Fibroblast of lung (primary cell): ENCODE measurements at places on chromosomes 7 and 10.

DNA sequence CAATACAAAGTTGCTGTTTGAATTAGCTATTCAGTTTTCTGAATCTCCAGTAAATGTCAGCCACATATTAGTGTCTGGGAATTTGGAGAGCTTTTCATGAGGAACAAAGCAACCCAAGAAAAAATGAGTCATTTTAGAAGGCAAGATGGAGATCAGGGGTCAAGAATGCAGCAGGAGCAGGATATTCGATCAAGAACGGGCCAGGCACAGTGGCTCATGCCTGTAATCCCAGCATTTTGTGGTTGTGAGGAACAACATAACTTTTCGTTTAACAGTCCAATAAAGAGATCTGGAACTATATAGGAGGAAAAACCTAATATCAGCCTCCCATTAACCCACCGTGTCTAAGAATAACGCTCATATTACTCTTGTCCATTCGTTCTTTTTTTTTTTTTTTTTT is 600.5 kb downstream of the MAGI2 start:
- H3K27ac ChIP-seq, result no peak overlapping the region
- no peaks in the 10 kb centered on the region for H3K36me3 ChIP-seq
- peak; percentile 11 for DNase-seq
- no peaks in the 10 kb centered on the region for H3K27me3 ChIP-seq
- H3K4me3 ChIP-seq, result no peak overlapping the region
- no peaks in the 10 kb centered on the region for H3K4me1 ChIP-seq

- H3K4me1 ChIP-seq, result no peaks in the 10 kb centered on the region
- no peak overlapping the region for H3K27ac ChIP-seq
- H3K36me3 ChIP-seq, result no peaks in the 10 kb centered on the region
- no peak overlapping the region for H3K4me3 ChIP-seq
- H3K27me3 ChIP-seq, result no peaks in the 10 kb centered on the region
These were observed 27.9 kb downstream of the IFIT5 start for GRCh38 chr10:89442289-89442688.

GRCh38 chr10:129933456-129934092 is 30.5 kb downstream of the EBF3 start:
- no peak for DNase-seq
- no peaks in the 10 kb centered on the region for H3K27me3 ChIP-seq
- no peak overlapping the region for H3K4me3 ChIP-seq

GRCh38 chr7:608361-608760 is 88.7 kb upstream of the PDGFA start:
- no peak for DNase-seq
- no peaks in the 10 kb centered on the region for H3K4me1 ChIP-seq
- no peaks in the 10 kb centered on the region for H3K27me3 ChIP-seq
- no peak overlapping the region for H3K27ac ChIP-seq
- no peak overlapping the region for H3K4me3 ChIP-seq

GRCh38 chr10:92125144-92125543 is 165.7 kb downstream of the CPEB3 start:
- no peak overlapping the region for H3K4me3 ChIP-seq
- H3K36me3 ChIP-seq, result no peaks in the 10 kb centered on the region
- DNase-seq, result peak; percentile 23
- H3K4me1 ChIP-seq, result peaks cover 6% of the 10 kb centered on the region
- H3K27ac ChIP-seq, result no peak overlapping the region

DNA sequence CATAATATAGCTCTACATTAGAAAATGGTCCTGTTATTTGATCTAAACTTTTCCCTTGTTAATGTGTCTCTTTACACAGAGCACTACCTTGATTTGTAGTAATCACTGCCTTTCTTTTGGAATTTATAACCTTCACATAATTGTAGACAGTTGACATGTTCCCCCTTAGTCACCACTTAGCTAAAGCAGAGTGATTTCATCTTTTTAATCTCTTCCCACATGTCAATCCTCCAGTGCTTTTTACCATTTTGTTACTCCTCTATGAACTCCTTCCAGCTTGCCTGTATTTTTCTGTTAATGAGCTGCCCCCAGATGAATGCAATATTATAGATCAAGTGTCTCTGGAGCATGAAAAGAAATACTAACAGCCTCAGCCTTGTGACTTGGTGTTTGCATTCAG is 2.6 kb upstream of the PPP1R3A start:
- DNase-seq, result no peak
- no peak overlapping the region for H3K27ac ChIP-seq
- H3K4me1 ChIP-seq, result no peaks in the 10 kb centered on the region
- no peaks in the 10 kb centered on the region for H3K36me3 ChIP-seq
- H3K4me3 ChIP-seq, result no peak overlapping the region

DNA sequence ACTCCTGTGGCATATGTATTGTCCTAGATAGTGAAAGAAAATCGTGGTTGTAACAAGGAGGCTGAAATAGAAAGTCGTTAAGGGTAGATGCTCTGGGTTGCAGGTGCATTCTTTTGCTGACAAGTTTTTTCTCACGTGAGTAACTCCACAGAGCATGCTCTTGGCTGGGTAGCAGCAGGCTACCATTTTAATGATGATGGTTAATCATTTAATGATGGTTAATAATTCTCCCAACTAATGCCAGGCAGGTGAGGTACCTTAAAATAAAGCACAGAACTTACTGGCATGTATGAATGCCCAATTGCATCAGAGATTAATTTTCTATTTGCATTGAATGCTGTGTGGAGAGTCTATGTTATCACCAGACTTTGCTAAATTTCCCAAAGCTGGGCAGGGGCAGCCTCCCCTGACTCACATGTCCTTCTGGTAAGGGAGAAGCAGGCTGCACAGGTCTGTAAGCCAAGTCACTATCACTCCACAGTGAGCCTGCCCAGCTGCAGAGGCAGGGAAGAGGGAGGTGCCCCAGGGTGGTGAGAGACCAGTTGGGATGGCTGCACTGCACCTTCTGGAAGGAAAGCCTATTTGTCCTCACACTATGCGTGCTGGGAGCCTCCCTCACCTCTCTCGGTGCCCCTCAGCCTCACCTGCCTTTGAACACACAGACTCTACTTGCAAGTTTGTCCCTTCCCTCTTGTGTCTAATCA is 287.0 kb upstream of the IGFBP3 start:
- no peak for DNase-seq
- no peaks in the 10 kb centered on the region for H3K4me1 ChIP-seq
- no peak overlapping the region for H3K4me3 ChIP-seq
- no peak overlapping the region for H3K27ac ChIP-seq
- H3K36me3 ChIP-seq, result no peaks in the 10 kb centered on the region

GRCh38 chr7:145088111-145088745 is 252.4 kb upstream of the TPK1 start:
- no peaks in the 10 kb centered on the region for H3K4me1 ChIP-seq
- no peak overlapping the region for H3K27ac ChIP-seq
- no peaks in the 10 kb centered on the region for H3K36me3 ChIP-seq
- no peaks in the 10 kb centered on the region for H3K27me3 ChIP-seq

DNA sequence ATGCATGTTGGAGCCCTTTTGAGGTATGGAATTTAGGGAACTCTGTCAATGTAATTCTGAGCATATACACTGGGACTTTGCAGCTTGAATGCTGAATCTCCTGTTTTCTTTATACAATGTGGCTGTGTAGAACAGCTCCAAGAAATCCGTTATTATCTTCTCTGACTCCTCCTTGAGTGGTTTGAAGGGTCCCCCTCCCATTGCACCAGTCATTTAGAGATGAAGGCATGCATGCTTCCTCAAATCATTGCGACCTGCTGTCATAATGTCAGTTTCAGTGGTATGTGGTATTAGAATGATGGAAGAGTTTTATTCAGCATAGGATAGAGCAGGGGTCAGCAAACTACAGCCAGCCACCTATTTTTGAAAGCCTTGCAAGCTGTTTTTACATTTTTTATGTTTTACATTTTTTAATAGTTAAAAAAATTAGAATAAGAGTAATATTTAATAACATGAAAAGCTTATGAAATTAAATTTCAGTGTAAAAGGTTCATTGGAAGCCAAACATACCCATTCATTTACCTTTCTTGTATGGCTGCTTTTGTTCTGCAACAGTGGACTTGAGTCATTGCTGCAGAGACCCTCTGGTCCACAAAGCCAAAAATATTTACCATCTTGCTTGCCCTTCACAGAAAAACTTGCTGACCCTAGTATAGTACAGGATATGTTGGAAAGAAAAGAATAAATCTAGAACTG is 8.1 kb downstream of the STK17A start:
- no peaks in the 10 kb centered on the region for H3K36me3 ChIP-seq
- H3K27me3 ChIP-seq, result no peaks in the 10 kb centered on the region
- no peak overlapping the region for H3K27ac ChIP-seq
- H3K4me1 ChIP-seq, result peaks cover 6% of the 10 kb centered on the region
- no peak for DNase-seq

DNA sequence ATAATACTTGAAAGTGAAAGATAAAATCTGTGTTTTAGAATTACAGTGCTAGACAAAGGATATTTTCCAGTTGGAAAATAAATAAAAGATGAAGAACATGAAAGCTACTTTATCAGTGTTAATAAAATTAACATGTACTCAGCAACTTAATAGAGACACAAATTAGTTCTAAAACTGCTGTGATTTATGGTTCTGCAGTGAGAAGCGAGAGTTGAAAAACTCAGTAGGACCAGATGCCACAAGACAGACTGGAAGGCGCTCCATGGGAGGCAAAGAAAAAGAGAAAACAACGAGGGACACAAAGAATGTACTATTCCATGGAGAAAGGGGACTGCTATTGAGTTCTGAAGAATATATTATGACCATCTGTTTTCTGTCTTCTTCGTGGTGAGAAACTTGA is 590.4 kb downstream of the PHTF2 start:
- H3K27me3 ChIP-seq, result no peaks in the 10 kb centered on the region
- no peak overlapping the region for H3K27ac ChIP-seq

GRCh38 chr10:103727991-103728689 is 127.2 kb downstream of the SH3PXD2A start:
- H3K27me3 ChIP-seq, result no peaks in the 10 kb centered on the region
- H3K4me1 ChIP-seq, result peaks cover 2% of the 10 kb centered on the region
- no peak overlapping the region for H3K4me3 ChIP-seq
- no peak for DNase-seq
- peaks cover 3% of the 10 kb centered on the region for H3K36me3 ChIP-seq
- no peak overlapping the region for H3K27ac ChIP-seq

- no peaks in the 10 kb centered on the region for H3K4me1 ChIP-seq
- DNase-seq, result peak; percentile 22
- H3K4me3 ChIP-seq, result peak overlapping the region; percentile 52
- no peaks in the 10 kb centered on the region for H3K36me3 ChIP-seq
- no peaks in the 10 kb centered on the region for H3K27me3 ChIP-seq
These were observed 121.6 kb upstream of the ZNF92 start for GRCh38 chr7:65251851-65252620.

- H3K27ac ChIP-seq, result no peak overlapping the region
- DNase-seq, result no peak
- no peak overlapping the region for H3K4me3 ChIP-seq
These were observed 208.9 kb downstream of the DNAJB6 start for GRCh38 chr7:157545681-157546060.
